Activated T-cell treated with anti-CD3 and anti-CD28 coated beads, Interleukin-2, amount 50 U/mL, for 72 hours (primary cell): ENCODE measurements at places on chromosomes 7 and 10. TPM values are rescaled to one million over a fixed set of nuclear protein-coding genes. Genes with fewer than 3 reads are reported as not detected.

CYP3A4 gene
- not detected for total RNA-seq

CLDN15 gene
- 28.7 TPM for total RNA-seq

ACTL6B gene
- not detected for total RNA-seq

UPK3BL2 gene
- total RNA-seq: 24.8 TPM

CEP55 gene
- 46.6 TPM for total RNA-seq

HOXA6 gene
- 0.31 TPM for total RNA-seq

PTEN gene
- total RNA-seq: 64.9 TPM

TMEM225B gene
- total RNA-seq: 2.5 TPM

DNA sequence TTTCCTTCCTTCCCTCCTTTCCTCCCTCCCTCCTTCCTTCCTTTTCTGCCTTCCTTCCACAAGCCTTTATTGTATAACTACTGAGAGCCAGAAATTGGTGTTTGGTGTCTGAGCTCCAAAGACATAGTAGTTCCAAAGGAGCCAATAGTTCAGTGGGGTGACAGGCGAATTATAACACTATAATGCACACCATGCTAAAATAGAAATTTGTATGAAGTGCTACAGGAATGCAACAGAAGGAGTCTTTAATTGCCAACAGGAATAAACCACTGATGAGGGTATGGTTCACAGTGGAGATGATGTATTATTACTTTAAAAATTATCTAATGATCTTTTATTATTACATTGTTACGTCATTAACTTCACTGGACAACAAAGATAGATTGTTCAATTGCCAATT is 158.8 kb upstream of the SP8 start:
- no peaks in the 10 kb centered on the region for H3K27me3 ChIP-seq
- no peaks in the 10 kb centered on the region for H3K4me1 ChIP-seq
- no peaks in the 10 kb centered on the region for H3K36me3 ChIP-seq
- H3K4me3 ChIP-seq: no peak overlapping the region
- no peak overlapping the region for H3K27ac ChIP-seq

- H3K27ac ChIP-seq: peak overlapping the region; percentile 98
- H3K27me3 ChIP-seq: no peaks in the 10 kb centered on the region
- H3K4me1 ChIP-seq: peaks cover 67% of the 10 kb centered on the region
- DNase-seq: peak; percentile 82
Measured at GRCh38 chr10:112461029-112461887, 14.2 kb downstream of the VTI1A start.

- H3K27me3 ChIP-seq: no peaks in the 10 kb centered on the region
- H3K27ac ChIP-seq: no peak overlapping the region
- no peak for DNase-seq
Measured at GRCh38 chr10:86664341-86665217, 3.7 kb upstream of the LDB3 start.

- no peak overlapping the region for H3K4me3 ChIP-seq
- no peak overlapping the region for H3K27ac ChIP-seq
- no peaks in the 10 kb centered on the region for H3K36me3 ChIP-seq
- H3K27me3 ChIP-seq: no peaks in the 10 kb centered on the region
Measured at GRCh38 chr10:82211346-82211745, 336.4 kb downstream of the NRG3 start.

- DNase-seq: no peak
- no peak overlapping the region for H3K27ac ChIP-seq
- H3K4me1 ChIP-seq: no peaks in the 10 kb centered on the region
- no peak overlapping the region for H3K4me3 ChIP-seq
Measured at GRCh38 chr7:91618776-91619765, 261.4 kb downstream of the MTERF1 start.

- DNase-seq: no peak
- H3K27ac ChIP-seq: no peak overlapping the region
- H3K36me3 ChIP-seq: no peaks in the 10 kb centered on the region
- H3K27me3 ChIP-seq: no peaks in the 10 kb centered on the region
Measured at GRCh38 chr7:70807650-70808049, 324.3 kb upstream of the GALNT17 start.
